ENCODE measurements at places on chromosomes 5 and 9.

GRCh38 chr5:167602067-167602466 lies 689.4 kb upstream of the WWC1 start:
- DNase-seq = no peak

- no peak for DNase-seq
Measured at GRCh38 chr5:122471031-122471751, 159.2 kb downstream of the SNCAIP start.

DNA sequence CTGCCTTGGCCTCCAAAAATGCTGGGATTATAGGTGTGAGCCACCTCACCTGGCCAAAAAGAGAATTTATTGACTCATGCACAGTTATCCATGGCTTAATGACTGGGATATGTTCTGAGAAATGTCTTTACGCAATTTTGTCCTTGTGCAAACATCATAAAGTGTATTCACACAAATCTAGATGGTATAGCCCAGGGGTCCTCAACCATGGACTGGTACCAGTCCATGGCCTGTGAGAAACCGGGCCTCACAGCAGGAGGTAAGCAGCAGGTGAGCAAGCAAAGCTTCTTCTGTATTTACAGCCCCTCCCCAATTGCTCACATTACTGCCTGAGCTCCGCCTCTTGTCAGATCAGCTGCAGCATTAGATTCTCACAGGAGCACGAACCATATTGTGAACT lies 12.4 kb upstream of the SIL1 start:
- DNase-seq = no peak

DNA sequence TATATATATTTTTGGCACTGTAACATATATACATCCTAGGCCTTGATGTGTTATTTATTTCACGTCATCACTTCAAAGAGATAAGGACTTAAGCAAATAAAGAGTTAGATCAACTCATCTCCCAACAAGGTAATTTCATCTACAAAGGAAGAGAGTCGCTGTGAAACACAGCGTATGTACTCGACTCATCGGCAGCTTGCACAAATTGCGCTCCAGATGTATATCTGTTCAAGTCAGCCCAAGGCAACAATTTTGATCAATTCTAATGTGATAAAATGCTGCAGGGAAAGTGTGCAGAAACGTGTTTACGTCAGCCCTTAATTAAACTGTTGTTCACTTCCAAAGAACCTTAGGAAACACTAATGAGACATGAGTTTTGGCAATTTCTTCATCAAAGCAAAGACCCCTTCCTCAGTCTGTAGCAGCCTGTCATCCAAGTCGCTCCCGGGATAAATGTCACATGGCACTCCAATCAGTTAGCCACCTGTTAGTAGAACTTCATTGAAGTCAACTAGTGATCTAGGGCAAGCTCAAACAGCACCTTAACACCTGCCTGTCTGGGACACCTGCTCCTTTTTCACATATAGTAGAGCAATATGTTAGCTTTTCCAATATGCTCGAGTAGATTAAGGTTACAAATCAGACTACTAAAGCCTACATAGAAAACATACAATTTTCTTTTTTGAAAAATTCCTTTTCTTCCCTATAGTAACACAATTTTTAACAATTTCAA lies 182.4 kb downstream of the NFIB start:
- no peak for DNase-seq

DNA sequence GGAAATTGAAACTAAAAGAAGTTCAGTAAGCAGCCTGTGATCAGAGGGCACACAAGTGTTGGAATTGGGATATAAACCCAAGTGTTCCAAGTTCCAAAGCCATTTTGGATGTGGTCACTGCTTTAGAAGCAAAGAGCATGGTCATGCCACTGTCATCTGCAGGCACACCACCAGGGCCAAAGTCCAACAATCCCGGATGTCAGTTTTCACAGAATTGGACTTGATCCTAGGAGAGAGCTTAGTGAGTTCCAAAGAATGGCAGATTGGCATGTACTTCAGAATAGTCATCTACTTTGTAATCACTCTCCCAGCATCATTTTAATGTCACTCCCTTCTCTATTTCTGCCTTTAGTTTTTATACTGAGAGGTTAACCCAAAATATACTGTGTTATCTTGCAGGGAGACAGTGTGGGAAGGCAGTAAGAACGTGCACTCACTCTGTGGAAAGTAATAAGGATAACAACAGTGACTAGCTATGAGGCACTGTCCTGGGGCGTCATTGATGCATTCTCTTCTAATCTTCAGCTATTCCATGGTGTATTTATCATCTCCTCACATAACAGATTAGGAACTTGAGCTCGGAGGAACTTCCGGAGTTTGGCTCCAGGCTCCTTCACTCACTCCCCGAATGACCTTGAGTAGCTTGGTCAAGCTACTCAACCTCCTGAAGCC lies 388.0 kb downstream of the ACTL7B start:
- DNase-seq = no peak

GRCh38 chr9:69273161-69273560 lies 51.9 kb upstream of the ENTREP1 start:
- no peak for DNase-seq

- DNase-seq = no peak
Measured at GRCh38 chr5:175652741-175653663, 4.9 kb upstream of the HRH2 start.

DNA sequence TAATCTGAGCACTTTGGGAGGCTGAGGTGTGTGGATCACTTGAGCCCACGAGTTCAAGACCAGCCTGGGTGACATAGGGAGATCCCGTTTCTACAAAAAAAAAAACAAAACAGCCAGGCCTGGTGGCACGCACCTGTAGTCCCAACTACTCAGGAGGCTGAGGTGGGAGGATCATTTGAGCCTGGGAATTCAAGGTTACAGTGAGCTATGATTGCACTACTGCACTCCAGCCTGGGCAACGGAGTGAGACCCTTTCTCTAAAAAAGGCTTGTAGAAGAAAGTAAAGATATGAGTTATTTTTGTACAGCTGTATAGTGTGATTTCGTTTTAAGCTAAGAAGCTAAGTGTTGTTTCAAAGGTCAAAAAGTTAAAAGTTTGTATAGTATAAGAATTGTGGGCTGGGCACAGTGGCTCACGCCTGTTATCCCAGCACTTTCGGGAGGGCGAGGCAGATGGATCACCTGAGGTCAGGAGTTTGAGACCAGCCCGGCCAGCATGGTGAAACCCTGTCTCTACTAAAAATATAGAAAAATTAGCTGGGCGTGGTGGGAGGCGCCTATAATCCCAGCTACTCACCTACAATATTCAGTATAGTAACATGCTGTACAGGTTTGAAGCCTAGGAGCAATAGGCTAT lies 18.8 kb downstream of the UBE2R2 start:
- no peak for DNase-seq

- DNase-seq = no peak
Measured at GRCh38 chr5:57817924-57818323, 335.3 kb upstream of the ACTBL2 start.

- no peak for DNase-seq
Measured at GRCh38 chr5:168432903-168433302, 53.4 kb upstream of the RARS1 start.

DNA sequence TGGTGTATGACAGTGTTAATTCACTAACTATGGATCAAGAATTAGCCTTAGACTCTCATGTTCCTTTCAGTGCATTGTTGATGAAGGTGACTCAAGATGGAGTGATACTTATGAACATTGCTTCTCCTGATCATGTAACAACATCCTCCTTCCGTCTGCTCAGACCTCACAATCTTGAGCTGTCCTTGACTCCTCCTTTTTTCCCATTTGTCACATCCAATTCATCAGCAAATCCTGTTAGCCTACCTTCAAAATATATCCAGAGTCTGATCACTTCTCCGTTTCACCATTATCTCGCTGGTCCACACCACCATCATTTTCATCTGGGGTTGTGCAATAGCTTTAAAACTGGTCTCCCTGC lies 9.2 kb upstream of the SEMA6A start:
- no peak for DNase-seq

GRCh38 chr9:99264070-99264680 lies 42.1 kb downstream of the SEC61B start:
- no peak for DNase-seq

DNA sequence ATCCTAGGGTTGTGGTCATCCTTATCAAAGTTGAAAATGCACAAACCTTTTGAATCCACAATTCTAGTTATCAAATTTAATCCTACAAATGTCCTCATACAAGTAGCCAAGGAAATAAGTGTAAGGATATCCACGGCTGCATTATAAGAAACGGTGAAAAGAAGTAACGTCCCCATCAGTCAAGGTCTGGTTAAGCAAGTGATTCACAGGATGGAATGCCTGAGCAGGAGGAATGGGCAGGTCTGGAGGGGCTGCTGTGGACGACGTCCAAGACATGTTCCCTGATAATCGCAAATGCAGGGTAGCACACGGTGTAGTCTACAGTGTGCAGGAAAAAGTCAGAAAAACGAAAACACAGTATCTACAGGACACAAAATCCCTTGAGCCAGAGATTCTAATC lies 118.6 kb downstream of the ADAMTS2 start:
- no peak for DNase-seq

DNA sequence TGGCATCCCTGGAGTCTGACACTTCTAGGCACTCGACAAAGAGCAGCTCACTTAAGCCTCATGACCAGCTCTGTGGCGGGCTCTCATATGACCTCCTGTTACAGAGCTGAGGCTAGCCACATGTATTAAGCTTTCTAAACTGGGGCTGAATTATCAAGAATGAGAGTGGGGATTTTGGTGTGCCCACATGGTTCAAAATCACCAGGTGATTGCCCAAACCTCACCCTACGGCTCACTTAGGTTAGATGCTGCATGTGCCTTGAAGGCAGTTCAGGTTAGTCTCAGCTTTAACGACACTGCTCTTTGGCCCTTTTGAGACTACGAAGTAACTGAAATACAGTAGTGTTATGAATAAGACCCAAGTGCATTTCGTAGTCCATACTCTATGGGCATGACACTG lies 39.4 kb upstream of the SMIM32 start:
- no peak for DNase-seq

DNA sequence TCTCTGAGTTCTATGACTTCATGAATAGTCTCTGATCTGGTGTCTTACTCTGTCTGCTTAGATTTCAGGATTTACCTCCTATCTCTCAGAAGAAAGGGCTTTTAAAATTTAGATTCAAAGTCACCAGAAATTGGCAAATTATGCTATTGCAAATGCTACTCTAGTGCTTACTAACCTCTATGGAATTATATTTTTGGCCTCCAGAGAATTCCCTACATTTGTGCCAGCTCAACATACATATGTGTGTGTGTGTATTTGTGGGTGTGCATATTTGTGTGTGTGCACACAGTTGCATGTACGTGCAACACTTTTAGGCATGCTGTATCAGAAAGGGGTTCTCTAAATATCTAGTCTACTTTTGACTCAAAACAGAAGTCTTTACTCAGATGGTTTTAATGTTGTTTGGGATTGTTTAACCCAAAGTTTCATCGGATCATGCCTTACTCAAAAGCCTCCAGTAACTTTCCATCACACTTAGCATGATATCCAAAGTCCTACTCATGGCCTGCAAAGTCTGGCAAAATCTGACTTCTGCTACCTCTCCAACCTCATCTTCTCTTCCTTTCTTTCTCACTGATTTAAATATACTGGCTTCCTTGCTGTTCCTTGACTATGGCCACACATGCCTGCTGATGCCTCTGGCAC lies 147.6 kb upstream of the NR3C1 start:
- DNase-seq = no peak

DNA sequence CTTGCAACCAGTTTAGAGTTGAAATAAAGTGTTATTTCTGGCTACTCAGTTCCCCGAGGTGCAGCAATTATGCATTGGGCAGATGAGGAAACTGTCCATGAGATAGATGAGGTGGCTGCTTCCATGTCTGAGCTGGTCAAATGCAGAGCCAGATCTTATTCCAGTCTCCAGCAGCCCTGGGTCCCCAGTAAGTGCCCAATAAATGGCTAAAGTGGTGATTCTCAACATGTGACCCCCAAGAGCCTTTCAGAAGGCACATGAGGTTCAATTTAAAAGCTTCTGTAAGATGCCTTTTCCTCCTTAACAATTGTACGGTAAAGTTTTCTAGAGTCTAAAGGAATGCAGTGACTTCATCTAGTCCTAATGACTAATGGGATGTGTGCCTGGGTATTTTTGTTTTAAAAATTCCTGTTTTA lies 17.5 kb downstream of the ATOX1 start:
- DNase-seq = no peak

DNA sequence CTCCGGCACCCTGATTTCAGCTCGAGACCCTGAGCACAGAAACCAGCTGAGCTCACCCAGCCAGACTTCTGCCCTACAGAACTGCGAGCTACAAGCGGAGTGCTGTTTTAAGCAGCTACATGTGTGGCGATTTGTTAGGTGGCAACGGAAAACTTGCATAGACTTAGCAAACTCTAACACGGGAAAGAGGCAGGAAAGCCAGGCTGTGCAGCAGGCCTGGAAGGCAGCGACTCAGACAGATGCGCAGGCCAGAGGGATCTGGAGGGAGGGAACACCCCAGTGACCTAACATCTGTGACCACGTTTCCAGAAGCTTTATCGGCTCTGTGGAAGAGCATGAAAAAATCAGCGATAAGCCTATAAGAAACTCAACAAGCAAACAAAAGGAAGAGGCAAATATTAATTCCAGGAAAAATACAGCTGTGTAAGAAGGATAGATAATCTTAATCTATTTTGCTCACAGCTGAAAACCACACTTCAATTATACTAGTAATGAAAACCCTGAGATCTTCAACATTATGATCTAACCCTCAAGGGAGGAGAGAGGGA lies 11.0 kb downstream of the UBAC1 start:
- DNase-seq = no peak

DNA sequence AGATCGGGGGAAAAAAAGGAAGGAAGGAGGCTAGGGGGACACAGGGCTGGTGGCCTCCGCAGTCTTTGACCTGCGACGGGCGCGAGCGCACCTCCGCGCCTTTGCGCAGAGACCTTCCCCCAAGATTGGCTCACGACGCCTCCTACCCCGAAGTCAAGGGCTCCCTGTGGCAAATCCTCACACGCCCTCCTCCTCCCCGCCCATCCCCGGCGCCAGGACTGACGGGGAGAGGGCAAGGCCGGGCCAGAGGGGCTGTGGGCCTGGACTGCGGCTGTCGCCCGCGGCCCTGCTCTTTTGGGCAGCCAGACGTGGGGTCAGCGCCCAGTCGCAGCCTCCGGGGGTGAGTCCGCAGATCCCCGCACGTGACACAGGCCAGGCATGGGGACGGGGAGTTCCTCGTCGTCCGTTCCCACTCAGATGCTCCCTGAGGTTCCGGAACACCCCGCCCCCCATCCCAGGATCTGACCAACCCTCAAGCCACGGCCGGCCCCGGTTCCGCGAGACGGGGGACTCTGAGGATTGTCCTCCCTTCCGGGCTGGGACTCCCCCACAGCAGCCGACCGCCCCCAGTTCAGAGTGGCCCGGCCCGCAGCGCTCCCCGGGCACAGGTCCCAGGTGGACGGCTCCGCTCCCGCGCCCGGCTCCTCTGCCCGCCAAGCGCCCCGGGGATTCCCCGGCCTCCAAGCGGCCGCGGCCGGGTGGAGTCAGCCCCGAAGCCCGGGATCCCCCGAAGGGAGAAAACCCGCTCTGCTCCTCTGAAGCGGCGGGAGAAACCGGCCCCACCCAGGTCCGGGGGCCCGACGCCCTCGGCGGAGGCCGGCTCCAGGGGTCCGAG lies 543 bp upstream of the ANKRD33B start:
- peak; percentile 68 for DNase-seq

- DNase-seq = no peak
Measured at GRCh38 chr5:160537116-160537515, 115.5 kb downstream of the PTTG1 start.
